ENCODE measurements at places on chromosomes 11 and 22.

GRCh38 chr11:104905271-104905670 lies 7.0 kb upstream of the CASP12 start:
- DNase-seq: no peak

- no peak for DNase-seq
Observed at GRCh38 chr22:24463071-24463760, 31.9 kb upstream of the UPB1 start.

GRCh38 chr11:128431931-128432330 lies 155.4 kb downstream of the ETS1 start:
- no peak for DNase-seq

- DNase-seq: no peak
Observed at GRCh38 chr11:15106201-15106965, 8.3 kb upstream of the INSC start.

DNA sequence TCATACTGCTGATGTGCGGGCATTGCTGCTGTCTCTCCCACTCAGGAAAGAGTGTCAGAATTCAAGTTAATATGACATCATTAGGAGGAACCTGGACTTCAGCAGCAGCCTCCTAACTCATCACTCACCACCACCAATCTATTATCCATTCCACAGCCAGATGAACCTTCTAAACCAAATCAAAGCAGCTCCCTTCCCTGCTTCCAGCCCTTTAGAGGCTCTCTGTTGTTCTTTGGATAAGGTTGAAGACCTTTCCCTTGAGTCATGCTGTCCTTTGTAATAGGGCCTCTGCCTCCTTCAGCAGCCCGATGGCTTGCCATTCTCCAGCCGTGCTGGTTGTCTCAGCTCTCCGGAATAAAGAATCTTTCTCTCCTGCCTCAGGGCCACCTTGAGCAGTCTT lies 301.3 kb downstream of the DDX10 start:
- DNase-seq: no peak

DNA sequence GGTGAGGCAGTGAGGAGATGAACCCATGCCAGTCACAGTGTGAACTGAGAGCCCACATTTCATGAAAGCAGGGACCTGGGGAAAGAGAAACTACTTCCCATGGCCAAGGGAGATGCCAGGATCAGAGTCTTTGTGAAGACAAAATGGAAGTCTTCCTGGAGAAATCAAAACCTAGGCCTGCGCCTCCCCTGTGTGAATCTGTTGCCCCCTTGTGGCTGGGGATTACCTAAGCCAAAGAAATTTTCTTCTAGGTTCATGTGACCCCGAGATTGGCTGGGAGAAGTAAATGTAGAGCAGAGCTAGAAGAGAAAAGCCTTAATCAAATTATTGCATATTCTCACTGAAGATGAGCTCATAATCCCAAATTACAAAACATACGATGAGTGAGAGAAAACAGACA lies 1075.3 kb downstream of the TBC1D22A start:
- no peak for DNase-seq

GRCh38 chr11:47672283-47672730 lies 29.9 kb upstream of the MTCH2 start:
- DNase-seq: no peak

GRCh38 chr22:41943661-41944209 lies 3.2 kb downstream of the CENPM start:
- DNase-seq: no peak

- DNase-seq: no peak
Observed at GRCh38 chr22:37819105-37819433, 4.1 kb upstream of the GALR3 start.

DNA sequence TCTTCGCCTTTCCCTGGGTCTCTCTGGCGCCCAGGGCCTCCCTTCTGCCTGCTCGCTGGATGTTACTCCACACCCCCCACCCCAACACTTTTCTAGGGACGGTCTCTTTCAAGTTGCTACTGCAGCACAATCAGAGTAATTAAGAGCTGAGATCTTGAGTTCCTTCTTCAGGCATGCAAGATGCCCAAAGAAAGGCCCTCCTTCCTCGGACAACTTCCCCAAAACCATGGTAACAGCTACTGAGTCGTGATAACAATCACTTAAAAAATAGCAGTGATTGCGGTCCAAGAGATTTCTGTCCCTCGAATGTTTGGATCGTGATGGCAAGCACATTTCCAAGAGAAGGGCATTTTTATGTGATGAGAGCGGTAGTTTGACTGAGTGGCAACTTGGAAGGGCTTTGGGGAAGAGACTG lies 638 bp upstream of the TENM4 start:
- DNase-seq: peak; percentile 52

DNA sequence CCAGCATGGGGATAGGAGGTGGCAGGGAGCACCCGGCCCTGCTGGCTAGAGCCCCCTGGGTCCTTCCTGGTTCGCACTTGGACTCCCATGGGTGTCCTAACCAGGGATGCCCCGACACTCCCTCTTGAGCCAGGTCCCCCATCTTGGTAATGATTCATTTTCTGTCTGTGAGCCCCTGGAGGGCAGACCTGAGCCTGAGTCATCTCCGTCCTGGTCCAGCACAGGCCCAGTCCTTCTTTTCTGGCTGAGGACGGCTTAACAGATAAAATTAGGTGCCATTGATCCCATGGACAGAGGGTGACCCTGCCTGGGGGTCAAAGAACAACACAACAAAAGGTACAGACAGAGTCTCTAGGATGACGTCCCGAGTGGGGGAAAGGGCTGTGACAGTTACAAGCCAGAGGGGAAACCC lies 3.5 kb downstream of the RHOD start:
- no peak for DNase-seq

GRCh38 chr11:79100093-79100910 lies 340.5 kb downstream of the TENM4 start:
- no peak for DNase-seq

- no peak for DNase-seq
Observed at GRCh38 chr22:30575859-30576258, 1.4 kb upstream of the GAL3ST1 start.
